Stimulated activated CD4-positive, alpha-beta T cell treated with anti-CD3 and anti-CD28 coated beads, Interleukin-15, amount 100 ng/mL, for 24 hours (primary cell): ENCODE measurements at places on chromosomes 11 and 22.

DNA sequence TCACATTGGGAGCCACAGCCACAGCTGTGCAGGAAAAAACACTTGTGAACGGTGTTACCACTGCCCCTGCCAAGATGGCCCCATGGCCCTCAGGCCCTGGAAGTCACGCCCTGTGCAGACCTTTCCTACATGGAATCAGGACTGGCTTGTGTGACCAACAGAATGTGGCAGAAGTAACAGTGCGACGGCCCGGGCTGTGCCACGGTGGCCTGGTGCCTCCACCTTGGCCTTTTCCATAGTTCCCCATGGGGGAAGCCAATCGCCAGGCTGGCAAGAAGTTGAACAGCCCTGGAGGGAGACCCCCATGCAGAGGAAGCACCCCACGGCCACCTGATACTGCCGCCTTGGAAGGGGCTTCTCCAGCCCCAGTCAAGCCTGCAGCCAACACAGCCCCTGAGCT, 48.0 kb downstream of the DHCR7 start:
- no peak for DNase-seq

- DNase-seq: no peak
These were observed 145.2 kb upstream of the SYT13 start for GRCh38 chr11:45431046-45432018.

DNA sequence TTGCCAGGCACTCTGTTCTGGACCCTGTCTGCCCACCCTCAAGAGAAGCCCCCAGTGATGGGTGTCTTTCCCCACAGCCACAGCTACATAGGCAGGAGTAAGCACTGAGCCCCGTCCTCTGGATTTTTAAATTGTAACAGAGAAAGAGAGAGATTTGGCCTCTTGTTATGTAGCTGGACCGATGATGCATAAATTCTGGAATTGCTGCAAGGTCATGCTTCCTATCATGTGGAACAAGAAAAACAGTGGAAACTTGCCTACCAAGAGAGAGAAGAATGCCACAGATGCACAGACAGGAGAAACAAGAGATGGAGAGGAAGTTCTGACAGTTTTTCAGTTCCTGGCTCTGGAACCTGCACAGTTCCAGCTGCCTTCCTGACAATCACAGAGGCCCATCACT, 150.2 kb downstream of the ETS1 start:
- no peak for DNase-seq

GRCh38 chr22:17823964-17824363, 49.7 kb upstream of the BID start:
- no peak for DNase-seq

- no peak for DNase-seq
These were observed 1491.9 kb downstream of the TBC1D22A start for GRCh38 chr22:48254311-48254873.
